Myometrial cell (primary cell): ENCODE measurements at places on chromosomes 11 and 22. TPM values are rescaled to one million over a fixed set of nuclear protein-coding genes. Genes with fewer than 3 reads are reported as not detected.

Gene C2CD3
- total RNA-seq, result 8.0 and 12.4 TPM in 2 replicates

Gene OR5A1
- total RNA-seq, result not detected in 2 replicates

Gene ARHGAP8
- total RNA-seq, result not detected in 2 replicates

Gene APOBEC3H
- total RNA-seq, result 0.53 and 4.0 TPM in 2 replicates

Gene APOBEC3B
- 28.5 and 29.6 TPM in 2 replicates for total RNA-seq

Gene NUDT8
- total RNA-seq, result 13.6 and 14.1 TPM in 2 replicates

Gene CECR2
- total RNA-seq, result under 0.01 and 0.58 TPM in 2 replicates

Gene MICALL1
- total RNA-seq, result 22.8 and 31.4 TPM in 2 replicates

Gene DTX4
- total RNA-seq, result 0.58 and 0.71 TPM in 2 replicates

Gene TRIM48
- not detected in 2 replicates for total RNA-seq

Gene RRM1
- total RNA-seq, result 116 and 138 TPM in 2 replicates

Gene MPEG1
- not detected in 2 replicates for total RNA-seq

Gene GP1BB
- 0.29 and 3.0 TPM in 2 replicates for total RNA-seq

Gene OOSP2
- total RNA-seq, result not detected in 2 replicates

Gene GRK3
- total RNA-seq, result 1.2 and 3.7 TPM in 2 replicates

Gene SBF1
- total RNA-seq, result 58.5 and 60.5 TPM in 2 replicates

Gene C11orf98
- 47.0 and 88.6 TPM in 2 replicates for total RNA-seq

Gene MGAT3
- total RNA-seq, result not detected in 2 replicates

Gene ANO1
- not detected in 2 replicates for total RNA-seq

Gene OR8D4
- total RNA-seq, result not detected in 2 replicates

Gene MOV10L1
- total RNA-seq, result 0.89 and 1.2 TPM in 2 replicates

Gene CTR9
- 18.7 and 23.9 TPM in 2 replicates for total RNA-seq
